ENCODE measurements at places on chromosomes 7 and 10.

DNA sequence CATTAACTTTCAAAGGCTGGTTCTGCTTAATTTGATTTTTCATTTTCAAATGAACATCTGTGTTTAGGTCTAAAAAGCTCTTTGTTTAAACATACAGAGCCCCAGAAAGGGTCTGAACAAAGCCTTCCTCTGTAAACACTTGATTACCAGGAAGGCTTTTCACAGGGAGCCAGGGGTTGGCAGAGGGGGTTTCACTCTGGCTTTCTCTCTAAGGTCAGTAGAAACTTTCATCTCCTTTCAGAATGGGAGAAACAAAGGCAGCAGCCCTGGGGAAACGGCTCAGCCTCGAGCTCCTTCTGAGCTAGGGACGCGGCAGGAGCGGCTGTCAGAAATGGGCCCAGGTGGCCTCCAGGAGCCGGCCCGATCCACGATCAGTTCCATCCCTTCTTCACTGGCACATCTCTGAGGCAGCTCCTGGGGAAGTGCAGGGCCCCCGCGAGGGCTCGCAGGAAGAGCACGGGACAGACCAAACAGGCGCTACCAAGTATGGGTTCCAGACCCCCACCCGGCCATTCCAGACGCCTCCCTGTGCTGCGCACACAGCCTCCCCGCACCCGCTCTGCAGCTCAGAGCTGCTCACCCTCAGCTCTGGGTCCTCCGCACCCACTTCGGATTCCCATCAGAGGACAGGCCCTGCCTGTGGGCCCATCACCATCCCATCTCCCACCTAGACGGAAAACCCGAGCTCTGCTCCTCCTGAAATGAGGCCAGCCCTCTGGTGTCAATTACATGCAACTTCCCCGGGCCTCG lies 124.1 kb downstream of the MAD1L1 start:
- DNase-seq: no peak

GRCh38 chr7:54960517-54960916 lies 58.3 kb upstream of the EGFR start:
- DNase-seq: no peak

DNA sequence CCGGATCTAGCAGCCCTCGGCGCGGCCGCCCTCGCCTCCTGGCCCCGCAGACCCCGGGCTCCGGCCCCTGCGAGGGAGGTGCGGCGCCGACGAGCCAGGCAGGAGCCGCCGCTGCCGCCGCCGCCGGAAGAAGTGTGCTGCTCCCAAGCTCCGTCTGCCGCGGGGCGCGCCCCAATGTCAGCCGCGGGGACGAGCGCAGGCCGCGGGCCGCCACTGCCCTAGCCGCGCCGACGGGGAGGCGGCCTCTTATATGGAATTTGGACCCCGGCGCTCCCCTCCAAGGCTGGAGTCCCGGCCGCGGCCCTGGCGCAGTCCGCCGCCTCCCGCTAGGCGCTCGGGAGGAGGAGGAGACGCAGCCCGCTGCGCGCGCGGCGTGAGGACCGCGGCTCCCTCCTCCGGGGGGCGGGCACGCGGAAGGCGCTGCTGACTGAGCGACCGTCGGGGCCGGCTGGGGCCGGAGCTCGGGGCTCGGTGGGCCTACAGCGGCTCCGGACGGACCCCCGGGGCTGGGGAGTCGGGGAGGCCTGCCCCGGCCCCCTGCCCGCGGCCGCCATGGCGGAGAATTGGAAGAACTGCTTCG lies at the start of gene TRIM8:
TRIM8 (plus strand) TSS at position 414 of the 580 bp plus-strand sequence; CDS start at position 553, 139 bp downstream.
- no peak for DNase-seq

- no peak for DNase-seq
Measured at GRCh38 chr10:32073128-32073527, 16.9 kb upstream of the KIF5B start.

GRCh38 chr10:121242741-121243608 lies 355.3 kb downstream of the FGFR2 start:
- DNase-seq: no peak

- no peak for DNase-seq
Measured at GRCh38 chr7:50068850-50069551, 24.0 kb downstream of the ZPBP start.

- DNase-seq: no peak
Measured at GRCh38 chr10:98339799-98340198, 71.8 kb upstream of the LOXL4 start.

DNA sequence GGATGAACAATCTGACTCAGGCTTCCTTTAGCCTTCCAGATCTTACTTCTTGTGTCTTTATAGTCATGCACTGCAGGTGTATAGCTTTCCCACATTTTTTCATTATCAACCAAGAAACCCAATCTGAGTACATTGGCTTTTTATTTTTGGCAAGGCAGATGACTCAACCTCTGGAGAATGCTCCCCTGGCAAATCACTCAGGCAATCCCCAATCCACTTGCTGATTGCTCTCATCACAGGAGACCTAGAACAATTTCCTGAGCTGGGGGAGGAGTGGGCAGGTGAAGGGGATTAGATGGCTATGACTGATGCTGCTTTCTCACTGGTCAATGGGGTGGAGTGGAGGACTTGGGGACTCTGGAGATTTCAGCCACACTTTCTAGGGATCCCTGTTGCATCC lies 134.4 kb downstream of the SLC16A9 start:
- no peak for DNase-seq

GRCh38 chr10:86733260-86733671 lies 23.2 kb upstream of the BMPR1A start:
- DNase-seq: no peak

DNA sequence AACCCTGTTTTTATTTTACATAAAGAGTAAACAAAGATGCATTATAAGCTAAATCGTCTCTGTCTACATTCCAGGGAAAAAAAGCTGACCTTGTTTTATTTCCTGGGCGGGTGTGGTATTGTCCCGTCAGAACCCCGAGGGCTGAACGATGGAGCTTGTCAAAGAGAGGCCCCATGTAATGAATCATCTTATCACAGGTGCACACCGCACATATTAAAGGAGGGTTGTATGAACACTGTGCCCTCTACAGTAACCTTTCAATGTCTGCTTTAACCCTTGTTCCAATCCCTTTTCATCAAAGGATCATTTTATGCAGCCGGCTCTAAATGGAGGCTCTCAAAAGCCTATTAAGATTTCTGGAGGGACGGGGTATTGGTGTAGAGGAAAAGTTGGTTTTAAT lies 158.5 kb upstream of the YAE1 start:
- no peak for DNase-seq

- DNase-seq: no peak
Measured at GRCh38 chr7:111229916-111230315, 139.0 kb downstream of the LRRN3 start.

- no peak for DNase-seq
Measured at GRCh38 chr7:84912993-84913635, 273.7 kb downstream of the SEMA3D start.

GRCh38 chr10:80468002-80468401 lies 13.9 kb downstream of the TSPAN14 start:
- DNase-seq: no peak

GRCh38 chr10:22931948-22932347 lies 4.1 kb downstream of the ARMC3 start:
- DNase-seq: no peak

- DNase-seq: no peak
Measured at GRCh38 chr10:49751216-49751615, 10.9 kb downstream of the OGDHL start.

DNA sequence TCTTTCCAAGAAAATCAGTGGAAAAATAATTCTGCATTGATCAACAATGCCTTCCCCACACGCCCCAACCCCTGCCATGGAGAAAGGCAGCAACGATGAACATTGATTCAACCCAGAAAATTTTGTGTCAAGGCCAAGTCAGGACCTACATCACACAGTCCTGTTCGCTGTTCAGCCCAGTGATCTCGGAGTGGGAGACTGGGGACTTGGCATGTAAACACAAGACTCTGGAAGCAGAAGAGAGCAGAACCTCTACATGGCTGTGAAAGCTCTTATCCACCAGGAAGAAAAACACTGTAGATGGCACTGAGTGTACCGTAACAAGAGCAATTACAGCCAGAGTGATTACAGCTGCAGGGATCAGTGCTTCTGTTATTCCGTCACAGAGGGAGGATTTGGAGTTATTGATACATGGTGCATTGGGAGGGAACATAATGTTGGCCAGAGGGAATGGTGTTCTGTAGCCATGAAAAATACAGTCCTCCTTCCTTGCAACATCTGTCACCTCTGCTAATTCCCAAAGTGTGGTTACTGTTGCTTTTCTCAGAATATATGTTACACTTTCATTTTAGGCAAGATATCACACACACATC lies 136.6 kb downstream of the IQUB start:
- no peak for DNase-seq

- DNase-seq: no peak
Measured at GRCh38 chr7:26237035-26237807, 35.7 kb downstream of the CBX3 start.

GRCh38 chr10:131082991-131083481 lies 228.5 kb downstream of the TCERG1L start:
- no peak for DNase-seq

DNA sequence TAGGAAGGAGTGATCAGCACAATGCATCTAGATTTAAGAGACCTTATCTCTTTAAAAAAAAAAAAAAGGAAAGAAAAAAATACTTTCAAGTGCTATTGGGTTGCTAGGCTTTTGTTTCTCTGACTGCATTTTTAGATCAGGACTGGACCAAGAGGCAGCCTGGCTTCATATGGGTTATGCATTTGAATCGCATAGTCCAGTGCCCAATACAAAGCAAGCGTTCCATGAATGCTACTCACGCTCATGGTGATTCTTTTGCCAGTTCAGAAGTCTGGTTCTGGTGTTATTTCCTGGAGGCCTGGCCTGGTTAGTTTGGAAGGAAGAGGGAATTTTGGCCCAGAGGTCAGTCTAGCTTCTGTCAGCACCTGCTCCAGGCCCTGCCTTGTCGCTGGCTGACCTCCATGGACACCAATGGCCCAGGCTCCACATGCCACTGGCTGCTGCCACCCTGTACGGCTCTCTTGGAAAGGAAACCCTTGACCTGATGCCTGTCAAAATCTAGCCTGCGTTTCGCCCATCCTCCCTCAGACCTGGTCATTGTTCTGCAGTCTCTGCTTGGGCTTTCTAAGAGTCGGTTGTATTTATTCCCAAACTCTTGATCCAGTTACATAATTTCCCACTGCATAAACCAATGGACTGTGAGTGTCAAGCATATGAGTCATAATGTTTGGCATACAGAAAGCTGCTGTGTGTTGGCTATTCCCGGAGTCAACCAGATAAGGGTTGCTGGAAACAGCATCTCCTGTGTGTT lies 74.3 kb upstream of the MKX start:
- DNase-seq: no peak

GRCh38 chr7:32890010-32890792 lies 1.4 kb downstream of the KBTBD2 start:
- no peak for DNase-seq

GRCh38 chr10:26215396-26215934 lies 1.1 kb upstream of the GAD2 start:
- DNase-seq: no peak

DNA sequence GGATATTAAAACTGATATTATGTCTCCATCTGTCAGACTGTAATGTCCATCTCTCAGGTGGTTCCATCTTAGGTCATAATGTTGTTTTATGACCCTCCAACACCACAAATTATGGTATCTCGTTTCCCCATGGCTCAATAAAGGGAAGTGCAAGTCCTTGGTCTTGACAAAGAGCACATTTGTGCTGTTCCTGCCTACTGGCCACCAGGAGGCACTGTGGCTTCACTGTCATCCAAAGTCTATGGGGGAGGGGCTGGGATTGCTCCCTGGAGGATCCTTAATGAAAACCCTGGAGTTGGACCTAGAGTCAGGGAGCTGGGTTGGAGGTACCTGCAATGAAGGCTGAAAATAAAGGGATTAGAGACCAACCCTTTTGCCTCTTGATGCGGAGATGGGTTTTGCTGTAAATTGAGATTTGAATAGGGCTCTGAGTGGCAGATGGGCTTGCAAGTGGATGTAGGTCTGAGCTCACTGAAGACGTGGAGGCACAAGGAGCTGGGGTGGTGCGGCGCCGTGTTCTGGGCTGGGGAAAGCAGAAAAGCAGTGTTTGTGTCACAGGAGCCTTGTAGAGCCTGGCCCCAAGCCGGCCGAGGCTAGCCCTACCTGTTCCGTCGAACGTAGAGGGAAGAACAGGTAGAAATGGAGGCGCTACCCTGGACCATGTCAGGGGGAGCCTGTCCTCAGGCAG lies 180.5 kb upstream of the PRSS58 start:
- DNase-seq: no peak

- DNase-seq: no peak
Measured at GRCh38 chr7:40105879-40106473, 28.4 kb downstream of the MPLKIP start.

DNA sequence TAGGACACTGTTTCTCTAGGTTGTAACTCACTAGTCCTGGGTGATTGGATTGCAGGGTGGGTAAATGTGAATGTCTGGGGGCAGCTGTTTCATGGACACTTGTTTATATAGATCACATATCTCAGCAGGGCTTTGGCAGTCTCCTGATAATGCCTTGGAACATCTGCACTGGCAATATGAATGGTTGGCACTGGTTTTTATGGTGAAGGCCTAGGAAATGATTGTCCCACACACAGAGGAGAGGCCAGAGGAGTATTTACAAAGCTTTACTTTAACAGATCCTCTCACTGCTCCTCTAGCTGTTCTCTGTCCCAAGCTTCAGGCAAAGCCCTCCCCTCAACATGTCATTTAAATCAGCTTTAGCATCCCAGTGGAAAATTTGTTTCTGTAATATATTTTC lies 171.3 kb upstream of the STEAP4 start:
- no peak for DNase-seq

- no peak for DNase-seq
Measured at GRCh38 chr10:26737730-26738129, 40.2 kb downstream of the PDSS1 start.

GRCh38 chr7:100837099-100837836 lies 9.9 kb upstream of the EPHB4 start:
- DNase-seq: peak; percentile 77

GRCh38 chr7:128055637-128056036 lies 24.4 kb upstream of the LRRC4 start:
- no peak for DNase-seq

- DNase-seq: no peak
Measured at GRCh38 chr7:2764621-2765020, 76.6 kb downstream of the AMZ1 start.

DNA sequence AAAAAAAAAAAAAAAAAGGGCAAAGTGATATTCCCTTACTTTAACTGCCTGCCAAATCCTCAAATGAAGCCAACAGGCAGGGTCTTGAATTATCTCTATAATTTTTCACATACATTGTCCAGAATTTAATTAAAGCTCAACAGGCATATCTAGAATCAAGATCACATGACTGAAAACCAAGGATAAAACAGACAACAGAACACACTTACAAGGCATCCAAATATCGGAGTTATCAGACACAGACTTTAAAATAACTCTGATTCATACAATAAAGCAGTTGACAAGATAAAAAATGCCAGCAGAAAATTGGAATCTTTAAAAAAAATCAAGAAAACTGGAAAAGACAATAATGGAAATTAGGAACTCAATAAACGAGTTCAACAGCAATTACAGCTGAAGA lies 10.7 kb downstream of the CYTH3 start:
- DNase-seq: no peak
